ENCODE measurements at places on chromosomes 6 and 20.

DNA sequence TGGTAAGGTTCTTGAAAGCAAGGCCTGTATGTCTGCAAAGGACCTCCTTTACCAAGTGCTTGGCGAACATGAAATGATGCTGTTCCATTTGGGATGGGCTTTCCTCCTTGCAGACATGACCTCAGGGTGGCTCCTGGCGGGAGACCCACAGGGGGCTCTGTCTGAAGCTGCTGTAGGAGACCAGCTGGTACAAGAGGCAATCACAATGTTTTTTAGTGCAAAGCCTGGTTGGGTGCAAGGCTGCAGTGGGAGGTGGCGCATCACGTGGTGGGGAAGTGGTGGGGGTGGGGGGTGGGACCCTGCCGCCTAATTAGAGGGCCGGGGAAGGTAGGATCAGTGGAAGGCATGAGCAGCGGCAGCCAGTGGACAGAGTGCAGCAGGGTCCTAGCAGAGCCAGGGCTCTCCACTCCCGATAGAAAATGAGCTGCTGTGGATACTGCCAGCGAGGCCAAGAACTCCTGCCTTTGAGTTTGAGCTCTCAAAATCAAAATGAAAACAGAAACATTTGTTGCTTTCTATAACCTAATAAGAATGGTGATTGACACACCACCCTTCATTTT lies 9.1 kb upstream of the ARMC2 start:
- no peak for DNase-seq

- no peak for DNase-seq
These were observed 169.1 kb upstream of the SASH1 start for GRCh38 chr6:148173548-148173947.

DNA sequence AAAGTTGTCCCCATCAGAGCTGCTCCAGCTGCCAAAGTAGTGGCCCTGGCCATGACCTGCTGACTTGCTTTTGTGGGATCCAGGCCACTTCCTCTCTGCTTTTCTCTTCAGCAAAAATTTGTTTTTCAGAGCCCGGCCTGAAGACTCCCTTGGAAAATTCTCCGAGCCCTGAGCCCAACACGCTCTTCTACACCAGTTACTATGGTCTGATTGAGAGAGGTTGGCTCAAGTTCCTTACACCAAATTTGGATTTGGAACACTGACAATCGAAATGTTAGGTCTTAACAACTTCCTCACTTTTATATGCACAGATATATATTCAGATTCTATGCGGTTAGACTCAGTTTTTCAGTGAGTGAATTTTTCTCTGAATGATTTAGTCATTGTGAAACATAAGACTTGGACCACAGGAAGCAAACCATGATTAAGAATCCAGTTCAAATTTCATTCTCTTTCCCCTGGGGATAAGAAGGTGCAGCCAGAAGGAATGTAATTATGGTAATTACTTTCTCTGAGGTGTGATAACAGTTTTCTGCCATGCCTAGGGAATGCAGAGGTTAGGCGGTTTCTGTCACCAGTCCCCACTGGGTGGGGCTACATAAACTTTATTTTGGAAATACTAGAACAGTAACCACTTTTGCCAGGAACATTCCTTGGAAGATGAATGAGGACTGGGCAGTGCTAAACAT lies 365.2 kb downstream of the SYNE1 start:
- no peak for DNase-seq

DNA sequence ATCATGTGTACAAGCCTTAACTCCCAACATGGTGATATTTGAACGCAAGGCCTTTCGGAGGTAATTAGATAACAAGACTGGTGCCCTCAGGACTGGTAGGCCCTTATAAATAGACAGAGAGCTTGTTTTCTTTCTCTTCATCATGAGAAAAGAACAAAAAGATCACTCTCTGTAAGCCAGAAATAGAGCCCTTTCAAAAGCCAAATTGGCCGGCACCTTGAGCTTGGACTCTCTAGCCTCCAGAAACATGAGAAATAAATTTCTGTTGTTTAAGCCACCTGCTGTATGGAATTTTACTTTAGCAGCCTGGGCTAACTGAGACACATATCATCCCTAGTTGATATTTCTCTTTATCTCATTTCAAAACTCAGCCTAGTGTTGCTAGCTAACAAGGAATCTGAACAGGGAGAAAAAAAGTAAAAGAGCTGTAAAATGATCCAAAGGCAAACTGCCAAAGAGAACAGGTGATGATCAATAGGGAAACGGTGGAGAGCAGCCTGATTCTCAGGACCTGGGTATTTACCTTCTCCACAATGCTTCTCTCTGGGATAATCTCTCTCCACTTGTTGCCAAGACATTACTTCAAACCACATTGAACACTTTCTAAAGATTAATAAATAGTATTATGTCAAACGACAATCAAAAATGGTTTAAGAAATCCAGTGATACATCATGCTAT lies 6.1 kb downstream of the COL21A1 start:
- DNase-seq = no peak

DNA sequence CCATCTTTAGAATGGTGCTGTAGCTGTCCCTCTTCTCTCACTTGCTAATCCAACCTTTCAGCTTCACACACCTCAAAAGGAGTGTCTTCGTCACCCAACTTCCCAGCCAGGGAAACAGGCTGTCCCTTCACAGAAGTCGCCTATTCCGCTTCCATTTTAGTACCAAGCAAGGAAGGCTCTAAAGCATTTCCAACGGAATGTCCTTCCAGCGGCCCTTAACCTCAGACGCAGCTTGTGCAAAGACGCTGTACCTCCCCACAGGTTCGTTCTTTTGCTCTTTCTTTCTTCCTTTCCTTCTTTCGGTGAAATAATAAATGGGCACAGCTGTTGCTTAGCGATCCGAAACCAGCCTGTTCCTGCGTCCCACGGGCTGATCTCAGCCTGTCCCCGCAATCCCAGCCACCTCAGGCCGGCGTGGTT lies 1.5 kb downstream of the PTPRT start:
- no peak for DNase-seq

DNA sequence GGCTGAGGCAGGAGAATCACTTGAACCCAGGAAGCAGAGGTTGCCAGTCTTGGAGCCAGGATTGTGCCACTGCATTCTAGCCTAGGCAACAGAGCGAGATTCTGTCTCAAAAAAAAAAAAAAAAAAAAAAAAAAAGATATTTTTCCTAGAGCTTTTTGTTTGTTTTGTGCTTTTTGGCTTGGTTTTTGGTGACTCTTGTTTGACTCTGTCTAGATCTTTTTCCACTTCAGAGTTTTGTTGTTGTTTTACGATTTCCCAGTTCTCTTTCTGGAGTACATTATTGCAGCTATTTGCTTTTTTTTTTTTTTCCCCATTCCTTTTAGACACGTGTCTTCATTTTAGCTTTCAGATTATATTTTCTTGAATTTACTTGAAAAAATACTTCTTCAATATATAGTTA lies 67.0 kb upstream of the AKAP12 start:
- DNase-seq = no peak

GRCh38 chr6:36052097-36052496 lies 24.5 kb downstream of the MAPK14 start:
- no peak for DNase-seq

- DNase-seq = no peak
These were observed 92.5 kb upstream of the AKAP12 start for GRCh38 chr6:151147118-151147832.

DNA sequence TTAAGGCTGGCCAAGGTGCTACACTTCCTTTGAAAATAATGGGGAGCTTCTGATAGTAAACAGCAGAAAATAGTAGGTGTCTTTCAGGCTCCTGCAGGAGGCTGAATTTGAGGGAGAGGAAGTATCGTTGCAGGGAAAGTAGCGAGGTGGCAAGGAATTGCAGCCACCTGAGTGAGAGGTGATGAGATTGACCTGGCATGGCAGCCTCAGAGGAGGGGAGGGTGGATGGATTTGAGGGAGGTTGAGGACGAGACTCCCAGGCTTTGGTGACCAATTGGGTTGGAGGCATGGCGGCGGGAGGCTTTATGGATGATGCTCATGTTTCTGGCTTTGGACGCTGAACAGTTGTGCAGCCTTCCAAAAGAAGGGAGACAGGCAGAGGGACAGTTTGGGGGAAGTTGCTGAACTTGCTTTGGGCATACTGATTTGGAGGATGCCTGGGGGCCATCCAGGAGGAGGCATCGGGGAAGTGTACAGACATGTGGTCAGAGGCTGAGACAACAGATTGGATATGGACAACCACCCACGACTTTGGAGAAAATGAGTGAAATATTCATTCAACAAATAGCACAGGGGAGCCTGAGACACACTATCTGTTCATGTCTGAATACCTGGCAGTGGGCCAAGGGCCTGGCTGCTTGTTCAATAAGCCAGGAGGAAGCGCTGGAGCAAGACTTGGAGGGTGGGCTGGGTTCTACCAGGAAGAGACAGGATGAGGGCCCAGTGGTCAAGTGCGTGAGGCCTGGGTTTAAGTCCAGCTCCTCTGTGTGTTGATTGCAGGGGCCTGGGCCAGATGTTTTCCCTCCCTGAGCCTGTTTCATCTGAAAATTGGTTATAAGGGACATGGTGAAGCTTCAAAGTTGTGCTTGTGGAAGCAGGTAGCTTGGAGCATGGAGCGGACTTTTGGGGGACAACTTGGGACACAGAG lies 113.2 kb downstream of the CEBPB start:
- no peak for DNase-seq

GRCh38 chr20:7667194-7667593 lies 273.1 kb downstream of the HAO1 start:
- DNase-seq = no peak

DNA sequence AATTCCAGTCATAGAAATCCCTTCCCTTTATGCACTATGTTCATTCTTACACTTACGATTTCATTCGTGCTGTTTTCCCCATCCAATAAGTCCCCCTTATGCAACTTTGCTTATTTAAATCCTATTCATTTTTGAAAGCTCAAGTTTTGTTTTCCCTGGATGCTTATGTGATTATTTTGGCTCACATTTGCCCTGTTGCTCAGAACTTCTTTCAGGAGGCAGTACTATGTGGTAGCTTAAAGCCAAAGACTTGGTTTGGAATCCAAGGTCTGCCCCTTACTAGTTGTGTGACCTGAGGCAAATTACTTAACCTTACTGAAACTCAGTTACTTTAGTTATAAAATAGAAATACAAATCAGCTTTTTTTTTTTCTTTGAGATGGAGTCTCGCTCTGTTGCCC lies 59.6 kb downstream of the MOXD1 start:
- no peak for DNase-seq

DNA sequence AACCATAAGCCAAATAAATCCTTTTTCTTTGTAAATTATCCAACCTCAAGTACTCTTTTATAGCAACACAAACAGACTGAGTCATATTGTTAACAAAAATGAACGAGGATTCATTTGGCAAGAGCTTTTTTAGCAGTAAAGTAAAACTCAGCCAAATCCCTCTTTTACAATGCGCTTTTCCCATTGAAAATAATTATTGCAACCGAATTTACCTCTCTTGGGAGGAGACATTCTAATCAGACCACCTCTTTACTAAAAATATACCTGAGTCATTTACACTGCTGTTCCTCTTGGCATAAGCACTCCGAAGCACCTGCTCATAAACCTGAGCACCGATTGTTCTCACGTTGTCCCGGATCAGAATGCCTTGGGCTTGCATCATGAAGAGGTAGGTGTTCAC lies 57.4 kb downstream of the B4GALT5 start:
- DNase-seq = no peak

DNA sequence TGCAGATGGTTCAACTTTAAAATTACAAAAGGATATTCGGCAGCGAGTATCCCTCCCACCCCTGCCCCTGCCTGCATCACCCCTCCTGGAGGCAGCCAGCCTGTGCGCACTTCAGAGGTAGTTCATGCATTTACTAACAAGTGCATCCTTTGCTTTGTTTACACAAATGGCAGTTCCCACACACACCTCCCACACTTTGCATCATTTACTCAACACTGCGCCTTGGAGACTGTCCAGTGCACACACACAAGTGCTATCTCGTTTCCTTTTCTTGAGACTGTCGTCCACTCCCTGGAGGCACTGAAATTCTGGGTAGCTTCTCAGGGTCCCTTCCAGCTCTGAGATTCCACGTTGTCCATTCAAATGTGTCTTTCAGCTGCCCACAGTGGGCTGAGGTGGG lies 53.1 kb upstream of the VSX1 start:
- no peak for DNase-seq

DNA sequence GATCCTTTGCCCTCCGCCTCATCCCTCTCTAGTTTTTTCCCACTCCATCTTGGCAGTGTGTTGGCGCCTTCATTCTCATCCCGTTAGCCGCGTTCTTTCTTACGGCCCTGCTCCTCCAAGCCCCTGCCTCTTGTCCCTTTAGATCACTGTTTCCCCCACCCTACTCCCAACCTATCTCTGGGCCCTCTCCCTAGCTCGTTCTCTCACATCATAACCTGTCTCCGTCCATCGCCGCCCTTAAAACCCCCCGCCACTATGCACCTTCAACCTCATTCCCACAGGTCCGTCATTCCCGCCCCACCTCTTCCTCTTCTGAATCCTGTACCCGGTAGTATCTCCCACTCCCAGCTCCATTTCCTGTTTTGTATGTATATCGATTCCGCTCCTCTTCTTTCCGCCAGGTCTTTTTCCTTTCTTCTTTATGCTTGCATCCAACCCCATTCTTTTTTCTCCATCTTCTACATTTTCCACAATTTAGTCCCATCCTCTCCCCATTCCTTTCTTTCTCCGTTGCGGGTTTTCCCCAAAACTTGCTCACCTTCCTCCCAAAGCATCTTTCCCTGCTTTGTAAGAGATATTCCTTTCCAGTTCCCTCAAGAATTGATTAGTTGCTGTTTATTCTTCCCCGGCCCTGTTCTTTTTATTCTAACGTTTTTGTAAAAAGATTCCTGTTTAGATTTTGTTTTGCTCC lies 671 bp downstream of the EFHC1 start:
- DNase-seq = no peak

- DNase-seq = no peak
These were observed 69.1 kb downstream of the CD164 start for GRCh38 chr6:109313139-109313538.

DNA sequence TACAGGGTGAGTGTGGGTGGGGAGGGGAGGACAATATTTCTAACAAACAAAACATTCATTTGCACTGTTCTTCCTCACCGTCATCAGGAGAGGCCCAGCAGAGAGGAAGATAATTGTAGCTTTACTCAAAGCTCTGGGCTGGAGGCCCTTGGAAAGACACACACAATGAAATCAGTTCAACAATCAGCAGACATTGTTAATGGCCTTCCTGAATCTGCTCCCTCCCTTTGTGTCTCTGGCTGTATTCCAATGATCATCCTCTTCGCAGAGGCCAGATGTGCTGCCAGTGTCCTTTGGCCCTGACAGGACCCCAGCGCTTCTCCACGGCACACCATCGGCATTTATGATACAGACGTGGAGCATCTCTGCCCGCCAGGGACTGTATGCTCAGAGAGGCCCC lies 44.6 kb upstream of the LRFN2 start:
- no peak for DNase-seq

DNA sequence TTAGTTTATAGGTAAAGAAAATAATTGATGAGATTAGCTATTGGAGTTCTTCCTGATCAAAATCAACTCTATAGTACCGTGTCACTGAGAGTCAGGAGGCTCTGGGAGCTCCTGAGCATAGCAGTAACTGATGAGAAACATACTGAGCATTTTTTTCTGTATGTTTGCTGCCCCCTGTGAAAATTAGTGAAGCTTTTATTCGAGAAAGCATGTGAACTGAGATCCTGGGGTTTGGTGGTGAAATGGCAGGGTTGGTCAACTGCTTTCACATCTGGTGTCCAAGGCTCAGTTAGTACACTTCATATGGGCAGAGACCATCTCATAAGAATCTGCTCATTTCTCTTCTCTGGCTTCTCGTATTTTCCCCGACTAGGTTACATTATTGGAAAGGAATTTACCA lies 4.1 kb upstream of the ABT1 start:
- DNase-seq = no peak
